ENCODE measurements at places on chromosomes 16 and 17.

DNA sequence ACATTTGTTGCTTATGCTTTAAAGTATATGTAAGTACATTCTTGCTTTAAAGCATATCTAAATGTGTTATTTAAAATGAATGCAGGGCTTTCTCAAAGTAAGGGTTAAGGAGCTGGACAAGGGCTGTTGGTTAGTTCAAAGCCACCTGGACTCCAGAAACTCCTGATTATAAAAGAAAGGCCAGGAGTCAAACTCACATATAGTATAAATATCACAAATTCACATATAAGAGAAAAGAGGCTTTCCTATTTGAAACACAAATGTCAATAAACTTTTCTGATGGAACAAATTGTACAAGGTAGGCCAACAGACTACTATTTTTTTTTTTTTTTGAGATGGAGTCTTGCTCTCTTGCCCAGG, 84.5 kb upstream of the CORO6 start:
- no peak for DNase-seq

GRCh38 chr17:31673076-31673475, 186.0 kb downstream of the COPRS start:
- DNase-seq, result no peak

- peak; percentile 92 for DNase-seq
These were observed 4.5 kb downstream of the TRPV2 start for GRCh38 chr17:16419929-16420271.

DNA sequence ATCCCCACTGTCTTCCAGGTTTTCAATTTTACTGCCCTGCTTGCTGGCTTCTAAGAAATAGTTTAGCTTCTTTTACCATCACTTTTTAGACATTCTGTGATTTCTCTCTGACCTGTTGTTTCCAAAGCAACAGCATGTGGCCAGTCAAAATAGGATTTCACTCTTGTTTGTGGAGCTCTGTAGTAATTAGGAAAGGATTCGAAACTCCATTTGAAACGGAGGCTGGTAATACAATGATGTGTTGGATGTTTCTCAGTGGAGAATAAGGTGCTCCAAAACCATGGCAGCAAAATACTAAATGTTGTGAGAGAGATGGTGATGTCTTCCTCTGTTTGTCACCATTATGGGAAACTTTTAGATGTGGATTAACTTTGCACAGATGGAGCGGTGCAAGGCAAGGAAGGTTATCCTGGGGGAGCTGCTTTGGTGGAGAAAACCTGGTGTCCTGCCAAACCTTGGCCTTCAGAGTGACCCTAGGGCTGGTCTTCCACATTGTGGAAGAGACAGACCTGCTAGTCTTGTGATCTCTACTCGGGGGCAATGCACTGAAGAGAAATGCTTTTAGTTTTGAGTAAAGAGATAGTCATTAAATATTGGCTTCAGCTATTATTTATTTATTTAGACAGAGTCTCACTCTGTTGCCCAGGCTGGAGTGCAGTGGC, 79.4 kb downstream of the PRKCA start:
- DNase-seq, result no peak

- DNase-seq, result peak; percentile 99
These were observed 663 bp upstream of the ZNF768 start for GRCh38 chr16:30526823-30527634.

DNA sequence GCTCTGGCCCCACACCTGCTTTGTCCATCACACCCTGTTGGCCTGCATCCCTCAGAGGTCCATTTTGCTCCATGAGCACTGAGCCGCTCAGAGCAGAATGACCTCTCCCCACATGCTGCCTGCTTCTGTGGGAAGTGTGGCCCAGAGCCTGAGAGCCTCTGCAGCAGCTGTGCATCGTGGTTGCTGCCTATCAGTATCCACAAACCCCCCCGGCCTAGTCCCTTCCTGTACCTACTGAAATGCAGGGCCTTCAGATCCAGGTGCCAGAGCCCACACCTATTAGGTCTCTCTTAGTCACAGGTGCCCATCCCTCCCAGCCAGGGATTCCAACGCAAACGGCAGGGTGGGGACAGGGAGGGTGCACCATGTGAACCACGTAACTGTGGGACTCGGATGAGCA, 16.6 kb upstream of the TRPV3 start:
- DNase-seq, result no peak

GRCh38 chr16:28092721-28093384, 29.3 kb upstream of the GSG1L start:
- peak; percentile 26 for DNase-seq

- no peak for DNase-seq
These were observed 240.1 kb downstream of the GSG1L start for GRCh38 chr16:27823421-27823820.

DNA sequence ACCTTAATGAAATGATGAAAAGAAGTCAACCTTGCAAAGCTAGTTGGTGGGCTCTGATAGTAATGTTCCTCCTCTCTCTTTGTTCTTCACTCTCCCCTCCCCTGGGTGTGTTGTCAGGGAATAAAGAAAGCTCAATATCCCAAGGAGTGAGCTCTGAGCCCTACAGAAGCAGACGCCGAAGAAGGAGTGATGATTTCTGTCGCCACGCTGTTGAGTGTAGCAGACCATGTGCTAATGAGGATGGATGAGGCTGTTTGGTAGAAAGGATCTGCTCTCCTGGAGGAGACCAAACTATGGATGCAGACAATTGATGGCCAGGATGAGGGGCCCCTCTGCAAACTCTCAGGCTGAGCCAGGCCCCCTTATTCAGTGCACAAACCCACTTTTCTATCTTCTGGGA, 140.0 kb upstream of the DNAH9 start:
- DNase-seq, result no peak

GRCh38 chr16:87093804-87094555, 223.2 kb downstream of the C16orf95 start:
- DNase-seq, result no peak

DNA sequence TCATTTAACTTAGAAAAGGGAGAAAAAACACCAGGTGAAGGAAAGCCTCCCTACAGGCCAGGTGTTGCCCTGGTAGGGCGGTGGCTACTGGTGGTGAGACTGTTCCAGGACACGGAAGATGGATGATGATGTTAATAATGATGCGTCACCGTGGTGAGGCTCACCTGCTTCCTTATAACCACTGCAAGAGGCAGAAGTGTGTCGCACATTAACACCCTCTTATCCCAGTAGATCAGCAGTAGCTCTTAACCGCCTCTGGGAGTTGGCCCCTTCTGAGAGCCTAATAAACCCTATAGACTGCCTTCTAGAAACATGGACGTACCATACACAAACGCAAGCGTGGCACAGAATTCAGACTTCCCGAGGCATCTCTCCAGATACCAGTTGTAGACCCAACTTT, 7.8 kb downstream of the BFAR start:
- DNase-seq, result no peak

- no peak for DNase-seq
These were observed 18.8 kb upstream of the FAAP100 start for GRCh38 chr17:81570964-81571363.

DNA sequence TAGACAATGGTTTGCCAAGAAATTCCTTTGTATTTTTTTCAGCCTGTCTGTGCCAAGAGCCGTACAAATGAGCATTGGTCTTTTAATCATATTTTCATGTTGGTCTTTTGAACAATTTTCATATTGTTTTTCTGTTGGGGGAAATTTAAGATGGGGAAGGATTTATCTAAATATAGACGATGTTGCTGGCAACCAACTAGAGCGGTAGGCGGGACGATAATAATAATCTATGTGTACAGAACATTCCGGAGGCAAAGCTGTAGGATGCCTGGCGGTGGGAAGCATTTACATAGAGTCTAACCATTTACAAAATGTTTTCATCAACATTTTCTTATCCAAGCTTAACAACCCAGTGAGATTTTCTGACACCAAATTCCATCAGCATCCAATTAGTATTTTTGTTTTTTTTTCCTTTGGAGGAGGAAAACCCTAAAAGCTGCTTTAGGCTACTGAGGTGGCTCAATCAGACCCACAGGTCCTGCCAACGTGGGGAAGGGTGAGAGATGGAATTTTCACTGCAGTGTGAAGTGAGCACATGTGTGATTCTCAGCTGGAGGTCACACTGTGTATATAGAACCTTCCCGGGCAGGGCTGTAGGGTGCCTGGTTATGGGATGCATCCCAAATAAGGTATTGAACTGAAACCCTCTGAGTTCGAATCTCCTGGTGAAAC, 11.7 kb upstream of the SEC14L1 start:
- DNase-seq, result peak; percentile 30

GRCh38 chr17:45347444-45347843, 30.6 kb upstream of the MAP3K14 start:
- no peak for DNase-seq

- no peak for DNase-seq
These were observed 1.6 kb upstream of the TRPV3 start for GRCh38 chr17:3559270-3559645.

DNA sequence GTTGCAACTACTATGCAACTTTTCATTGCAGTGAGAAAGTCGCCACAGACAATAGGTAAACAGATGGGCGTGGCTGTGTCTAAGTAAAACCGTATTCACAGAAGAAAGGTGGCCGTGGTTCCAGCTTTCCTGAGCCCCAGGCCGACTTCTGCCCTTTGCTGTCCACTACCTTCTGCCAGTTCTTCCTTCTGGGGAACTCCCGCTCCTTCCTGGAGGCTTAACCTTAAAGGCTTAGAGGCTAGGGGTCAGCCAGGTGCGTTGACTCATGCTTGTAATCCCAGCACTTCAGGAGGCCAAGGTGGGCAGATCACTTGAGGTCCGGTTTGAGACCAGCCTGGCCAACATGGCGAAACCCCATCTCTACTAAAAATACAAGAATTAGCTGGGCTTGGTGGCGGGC, 2.1 kb upstream of the SEPTIN12 start:
- DNase-seq, result no peak

GRCh38 chr17:39867084-39867879, 720 bp upstream of the ZPBP2 start:
- DNase-seq, result no peak

DNA sequence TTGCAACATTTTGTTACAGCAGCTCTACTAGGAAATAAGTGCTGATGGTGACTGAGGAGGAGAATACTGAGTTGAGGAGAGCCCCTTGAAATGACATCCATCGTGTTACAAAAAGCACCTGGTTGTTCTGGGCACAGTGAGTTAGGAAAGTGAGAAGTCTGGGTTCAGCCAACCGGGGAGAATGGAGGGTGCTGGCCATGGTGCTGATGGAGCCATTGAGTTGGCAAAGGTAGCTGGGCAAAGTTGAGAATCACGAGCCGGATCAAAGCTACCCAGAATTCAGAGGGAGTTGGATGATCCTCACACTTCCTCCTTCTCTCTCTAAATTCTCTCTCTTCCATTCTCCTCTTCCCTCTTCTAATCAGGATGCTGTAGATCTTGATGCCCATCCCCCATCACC, 35.0 kb upstream of the ASIC2 start:
- DNase-seq, result no peak

Data from EL (cell line).